Thymus (tissue), 14 donors: ENCODE measurements at places on chromosomes 5 and 9.

GRCh38 chr9:132293145-132293721 lies 61.6 kb downstream of the SETX start:
- no peak for DNase-seq
- no peak overlapping the region for H3K4me3 ChIP-seq
- H3K27me3 ChIP-seq: no peaks in the 10 kb centered on the region
- no peaks in the 10 kb centered on the region for H3K4me1 ChIP-seq
- H3K36me3 ChIP-seq: peaks cover 65% of the 10 kb centered on the region
- H3K27ac ChIP-seq: no peak overlapping the region

- H3K27ac ChIP-seq: no peak overlapping the region
- no peak overlapping the region for H3K4me3 ChIP-seq
- no peaks in the 10 kb centered on the region for H3K36me3 ChIP-seq
Observed at GRCh38 chr9:135422341-135422944, 57.1 kb upstream of the PPP1R26 start.

- H3K27ac ChIP-seq: no peak overlapping the region
- peaks cover 3% of the 10 kb centered on the region for H3K4me1 ChIP-seq
- H3K27me3 ChIP-seq: peaks cover 43% of the 10 kb centered on the region
- no peak for DNase-seq
- H3K36me3 ChIP-seq: no peaks in the 10 kb centered on the region
Observed at GRCh38 chr5:55218967-55219366, 8.1 kb downstream of the MCIDAS start.

DNA sequence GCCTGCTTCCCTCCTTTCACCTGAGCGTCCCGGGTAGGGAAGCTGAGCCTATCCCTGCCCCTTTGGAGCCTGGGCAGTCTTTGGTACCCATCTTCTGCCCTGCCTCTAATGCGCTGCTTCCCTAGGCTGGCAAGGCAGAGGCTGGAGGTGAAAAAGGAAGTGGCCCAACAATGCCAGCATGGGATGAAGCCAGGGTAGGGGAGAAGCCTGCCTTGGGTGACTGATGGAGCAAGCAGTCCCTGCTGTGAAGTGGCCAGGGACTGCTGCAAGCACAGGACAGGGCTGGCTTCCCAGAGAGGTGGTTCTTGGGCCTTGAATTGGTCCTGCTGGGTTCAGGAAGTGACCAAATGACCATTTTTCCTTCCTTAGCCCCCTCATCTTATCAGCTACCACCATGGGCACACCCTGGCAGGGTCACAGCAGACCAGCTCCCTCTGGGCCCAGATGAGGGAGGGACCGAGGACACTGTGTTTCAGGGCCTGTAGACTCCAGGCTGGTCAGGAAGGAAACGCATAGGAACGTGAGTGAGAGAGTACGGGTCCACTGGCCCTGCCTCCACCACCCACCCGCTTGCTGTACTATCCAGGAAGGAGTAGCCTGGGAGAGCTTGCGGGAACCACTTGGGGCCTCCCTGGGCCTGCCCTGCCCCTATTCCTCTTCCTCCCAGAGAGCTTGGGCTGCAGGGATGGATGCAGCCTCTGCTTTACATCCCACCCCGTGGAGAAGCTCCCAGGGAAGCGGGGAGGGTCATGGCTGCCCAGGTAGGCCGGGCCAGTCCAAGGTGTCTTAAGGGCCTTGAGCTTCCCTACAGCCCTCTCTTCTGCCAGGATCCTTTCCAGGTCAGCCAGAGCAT lies 102.6 kb downstream of the DAB2IP start:
- H3K27ac ChIP-seq: no peak overlapping the region
- H3K36me3 ChIP-seq: peaks cover 5% of the 10 kb centered on the region
- no peaks in the 10 kb centered on the region for H3K27me3 ChIP-seq
- peaks cover 38% of the 10 kb centered on the region for H3K4me1 ChIP-seq
- DNase-seq: no peak
- no peak overlapping the region for H3K4me3 ChIP-seq

DNA sequence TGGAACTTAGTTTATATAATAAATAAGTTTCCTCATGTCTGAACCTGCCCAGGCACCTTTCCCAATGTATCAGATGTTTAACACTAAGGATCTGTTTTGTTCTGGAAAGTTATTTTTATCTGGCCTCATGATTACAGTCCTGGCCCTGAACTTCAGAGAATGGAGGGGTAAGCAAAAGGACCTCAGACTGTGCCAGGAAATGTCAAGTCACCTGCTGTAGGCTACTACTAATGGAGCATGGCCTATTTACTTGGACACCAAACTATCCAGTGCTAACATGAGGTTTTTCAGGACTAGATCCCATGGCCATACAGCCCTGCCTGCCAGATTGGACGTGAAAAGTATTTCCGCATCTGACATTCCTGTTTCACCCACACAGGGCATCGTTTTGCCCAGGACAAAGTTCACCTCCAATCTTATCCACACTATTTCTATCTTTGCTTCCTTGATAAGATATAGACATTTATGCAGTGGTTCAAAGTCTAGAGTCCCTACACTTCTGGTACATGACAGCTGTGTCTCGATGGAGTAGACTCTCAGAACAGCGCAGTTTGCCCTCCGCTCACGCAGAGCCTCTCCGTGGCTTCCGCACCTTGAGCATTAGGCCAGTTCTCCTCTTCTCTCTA lies at the start of gene BTNL8:
BTNL8 (plus strand) TSS at position 539 of the 626 bp plus-strand sequence. CDS start 152 bp downstream, outside the sequence.
- no peaks in the 10 kb centered on the region for H3K27me3 ChIP-seq
- no peak within 1 kb of the TSS for H3K4me3 ChIP-seq
- no peak within 1 kb of the TSS for H3K27ac ChIP-seq
- H3K4me1 ChIP-seq: no peaks in the 10 kb centered on the region
- DNase-seq: no peak
- H3K36me3 ChIP-seq: no peaks in the 10 kb centered on the region

GRCh38 chr5:117680426-117680825 lies 1105.8 kb upstream of the SEMA6A start:
- H3K4me1 ChIP-seq: no peaks in the 10 kb centered on the region
- no peaks in the 10 kb centered on the region for H3K27me3 ChIP-seq
- H3K4me3 ChIP-seq: no peak overlapping the region

DNA sequence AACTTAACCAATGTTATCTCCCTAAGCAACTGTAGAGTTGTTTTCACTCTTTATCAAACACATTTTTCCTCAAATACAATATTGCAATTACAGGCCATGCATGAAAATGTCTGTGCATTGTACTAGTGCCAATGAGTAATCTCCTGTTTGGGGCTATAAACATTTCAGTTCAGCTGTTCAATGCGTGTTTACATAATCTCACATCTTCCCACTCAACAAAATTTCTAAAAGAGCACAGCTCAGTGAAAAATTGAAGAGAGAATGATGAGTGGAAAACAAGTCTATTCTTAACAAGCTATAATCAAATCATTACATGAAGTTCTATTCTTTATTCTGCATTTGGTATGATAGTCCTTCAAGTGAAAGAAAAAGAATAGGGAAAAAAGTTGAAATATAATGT lies 780.5 kb upstream of the CDH9 start:
- no peaks in the 10 kb centered on the region for H3K36me3 ChIP-seq
- H3K27ac ChIP-seq: no peak overlapping the region
- DNase-seq: no peak
- H3K4me1 ChIP-seq: no peaks in the 10 kb centered on the region
- no peak overlapping the region for H3K4me3 ChIP-seq

DNA sequence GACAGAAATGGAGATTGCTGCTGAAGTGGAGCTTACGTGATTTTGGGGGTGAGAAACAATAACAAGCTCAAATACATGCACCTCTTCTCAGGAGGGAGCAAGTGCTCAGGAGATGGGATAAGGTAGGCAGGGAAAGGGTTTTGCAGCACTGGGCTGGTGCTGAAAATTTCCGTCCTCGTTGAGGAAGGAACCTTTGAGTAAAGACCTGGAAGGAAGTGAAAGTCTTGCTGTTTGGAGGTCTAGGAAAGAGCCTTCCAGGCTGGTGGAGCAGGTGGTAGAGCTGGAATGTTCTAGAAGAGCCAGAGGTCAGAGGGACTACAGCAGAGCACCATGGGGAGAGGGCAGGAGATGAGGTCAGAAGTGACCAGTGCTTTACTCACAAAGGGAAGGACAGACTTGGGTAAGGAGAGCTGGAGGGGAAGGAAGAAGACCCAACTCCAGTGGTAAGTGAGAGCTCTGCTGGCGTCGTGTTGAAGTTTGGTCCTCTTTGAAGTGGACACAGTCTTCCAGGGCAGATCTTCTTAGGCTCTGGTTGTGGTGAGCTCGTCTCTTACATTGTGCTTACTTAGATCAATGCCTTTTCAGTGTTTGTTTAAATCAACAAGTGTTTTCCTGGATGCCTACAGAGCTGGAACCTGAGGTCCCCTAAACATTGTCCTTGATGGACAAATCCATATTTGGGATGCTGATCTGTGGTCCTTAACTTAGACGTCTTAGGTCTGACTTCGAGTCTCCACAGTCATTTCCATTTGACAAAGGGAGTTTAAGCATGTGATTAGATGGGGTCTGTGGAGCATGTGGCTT lies 21.0 kb downstream of the ANKRD33B start:
- H3K27ac ChIP-seq: no peak overlapping the region
- no peaks in the 10 kb centered on the region for H3K27me3 ChIP-seq
- no peaks in the 10 kb centered on the region for H3K36me3 ChIP-seq
